Mammary microvascular endothelial cell (primary cell): ENCODE measurements at places on chromosomes 1 and 21. TPM values are rescaled to one million over a fixed set of nuclear protein-coding genes. Genes with fewer than 3 reads are reported as not detected.

Gene SLC1A7
- total RNA-seq: not detected in 2 replicates

Gene TMEM240
- total RNA-seq: 0.69 and 1.7 TPM in 2 replicates

Gene PLEKHN1
- total RNA-seq: 0.80 and 1.3 TPM in 2 replicates

Gene UMODL1
- not detected in 2 replicates for total RNA-seq

Gene DMRTA2
- not detected in 2 replicates for total RNA-seq

Gene ATP1A2
- total RNA-seq: not detected in 2 replicates

Gene TIE1
- 427 and 478 TPM in 2 replicates for total RNA-seq

Gene CR1L
- total RNA-seq: 1.00 TPM in 1 of 2 replicates, not detected in the other

Gene GUCA2B
- not detected in 2 replicates for total RNA-seq

Gene OR2T4
- total RNA-seq: not detected in 2 replicates

Gene CIART
- total RNA-seq: 0.60 and 1.1 TPM in 2 replicates

Gene NSUN4
- total RNA-seq: 12.7 and 24.8 TPM in 2 replicates

Gene CYYR1
- 22.7 and 28.9 TPM in 2 replicates for total RNA-seq

Gene KPRP
- not detected in 2 replicates for total RNA-seq

Gene LRRC53
- total RNA-seq: not detected in 2 replicates

Gene ATP5PB
- total RNA-seq: 292 and 347 TPM in 2 replicates

Gene ATP6V1G3
- not detected in 2 replicates for total RNA-seq

Gene OR10Z1
- not detected in 2 replicates for total RNA-seq

Gene OR6Y1
- not detected in 2 replicates for total RNA-seq

Gene SERINC2
- total RNA-seq: 12.5 and 17.3 TPM in 2 replicates

Gene FAM229A
- total RNA-seq: 0.13 and 0.79 TPM in 2 replicates

Gene BNIPL
- total RNA-seq: not detected in 2 replicates

Gene RASSF5
- 0.07 and 0.39 TPM in 2 replicates for total RNA-seq

Gene ERRFI1
- 13.3 and 13.9 TPM in 2 replicates for total RNA-seq

Gene DNAJC28
- 0.64 and 2.8 TPM in 2 replicates for total RNA-seq

Gene FAM3B
- total RNA-seq: not detected in 2 replicates

Gene SIM2
- 0.10 TPM in 1 of 2 replicates, not detected in the other for total RNA-seq

Gene FAM163A
- total RNA-seq: 0.30 and 0.47 TPM in 2 replicates

Gene PDPN
- total RNA-seq: 24.5 and 32.4 TPM in 2 replicates

Gene C1QB
- not detected in 2 replicates for total RNA-seq

Gene KCNE2
- total RNA-seq: not detected in 2 replicates

Gene PTGFR
- 0.87 and 1.7 TPM in 2 replicates for total RNA-seq

Gene C4BPB
- total RNA-seq: 1.2 TPM in 1 of 2 replicates, not detected in the other

Gene LCE1B
- not detected in 2 replicates for total RNA-seq

Gene DCST1
- not detected in 2 replicates for total RNA-seq

Gene MRPL24
- total RNA-seq: 72.9 and 112 TPM in 2 replicates

Gene ZNF695
- total RNA-seq: 2.0 and 4.4 TPM in 2 replicates

Gene TNFSF18
- total RNA-seq: 96.1 and 109 TPM in 2 replicates

Gene PFKFB2
- 0.74 and 1.8 TPM in 2 replicates for total RNA-seq

Gene ACTL8
- total RNA-seq: not detected in 2 replicates

Gene GBP6
- not detected in 2 replicates for total RNA-seq

Gene CITED4
- 6.1 and 11.2 TPM in 2 replicates for total RNA-seq

Gene TRIM46
- total RNA-seq: 1.4 and 2.7 TPM in 2 replicates

Gene SUCO
- 16.0 and 17.7 TPM in 2 replicates for total RNA-seq

Gene PRKCZ
- total RNA-seq: 3.7 and 4.5 TPM in 2 replicates

Gene FALEC
- total RNA-seq: not detected in 2 replicates

Gene WNT9A
- 0.05 and 0.20 TPM in 2 replicates for total RNA-seq

Gene FCRL5
- not detected in 2 replicates for total RNA-seq
